ENCODE measurements at places on chromosomes 1 and 21. TPM values are rescaled to one million over a fixed set of nuclear protein-coding genes. Genes with fewer than 3 reads are reported as not detected.

PHLDA3 gene
- 1.5 TPM for polyA plus RNA-seq

TARS2 gene
- polyA plus RNA-seq = 8.8 TPM

RGS8 gene
- 310 TPM for polyA plus RNA-seq

TTLL10 gene
- polyA plus RNA-seq = not detected

ADORA3 gene
- 0.49 TPM for polyA plus RNA-seq

AKT3 gene
- 35.7 TPM for polyA plus RNA-seq
